ENCODE measurements at places on chromosomes 12 and 14.

DNA sequence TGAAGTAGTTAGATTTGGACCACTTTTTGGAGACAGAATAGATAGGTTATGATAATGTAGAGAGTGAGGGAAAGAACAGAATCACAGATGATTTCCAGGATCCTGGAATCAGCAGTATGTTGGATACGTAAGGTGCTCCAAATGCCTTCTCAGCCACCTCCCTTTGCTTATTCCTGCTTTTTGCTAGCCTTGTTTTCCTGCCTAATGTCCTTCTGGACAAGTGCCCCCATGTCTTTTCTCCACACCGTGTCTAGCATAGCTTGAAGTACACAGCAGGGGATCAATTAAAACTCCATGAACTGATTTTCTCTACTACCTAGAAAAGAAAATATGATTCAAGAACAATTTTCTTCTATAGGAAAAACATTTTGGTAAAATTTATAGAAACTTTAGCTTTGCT lies 144.0 kb downstream of the SYT1 start:
- no peak for DNase-seq

DNA sequence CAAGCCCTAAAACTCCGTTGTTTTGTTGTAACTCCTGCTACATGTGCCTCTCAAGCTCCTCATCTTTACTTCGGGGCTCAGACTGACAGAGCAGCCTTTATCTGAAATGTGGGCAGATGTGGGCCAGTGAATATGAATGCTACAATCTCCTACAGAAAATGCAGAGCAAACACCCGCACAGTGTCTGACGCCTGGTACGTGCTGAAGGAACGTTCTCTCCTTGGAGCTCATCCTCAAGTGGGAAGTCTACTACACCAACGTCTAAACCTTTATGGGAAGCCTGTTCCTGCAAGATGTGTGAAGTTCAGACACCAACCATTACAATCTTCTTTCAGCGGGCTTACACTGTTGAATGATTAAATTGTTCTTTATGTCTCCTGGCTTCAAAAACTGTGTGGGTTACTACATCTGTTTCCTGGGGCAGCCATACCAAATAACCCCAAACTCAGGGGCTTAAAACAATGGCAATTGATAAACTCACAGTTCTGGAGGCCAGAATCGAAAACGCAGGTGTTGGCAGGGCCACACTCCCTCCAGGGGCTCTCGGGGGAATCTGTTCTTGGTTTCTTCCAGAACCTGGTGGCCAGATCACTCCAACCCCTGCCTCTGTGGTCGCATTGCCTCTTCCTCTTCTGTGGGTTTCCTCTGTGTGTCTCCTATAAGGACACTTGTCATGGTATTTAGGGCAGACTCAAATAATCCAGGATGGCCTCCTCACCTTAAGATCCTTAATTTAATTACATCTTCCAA lies 179.7 kb upstream of the PLXNC1 start:
- no peak for DNase-seq

DNA sequence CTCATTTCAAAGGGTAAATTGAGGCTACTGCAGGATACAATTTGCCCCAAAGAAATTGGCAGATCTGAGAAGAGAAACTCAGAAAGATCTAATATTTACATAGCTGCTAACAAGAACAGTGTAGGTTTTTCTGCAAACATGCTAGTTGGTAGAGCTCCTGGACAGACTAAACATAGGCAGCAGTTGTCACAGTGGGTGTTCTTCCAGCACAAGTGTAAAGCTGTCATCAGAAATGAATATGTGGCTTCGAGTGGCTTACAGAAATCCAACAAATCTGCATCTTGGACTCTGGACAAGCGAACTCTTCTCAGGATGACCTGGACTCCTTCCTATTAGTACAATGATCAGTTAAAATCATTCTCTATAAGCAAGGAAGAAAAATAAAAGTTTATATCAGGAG lies 5.9 kb downstream of the CBX5 start:
- no peak for DNase-seq

GRCh38 chr14:102593061-102593824 lies 794 bp downstream of the RCOR1 start:
- no peak for DNase-seq

GRCh38 chr14:101732118-101732517 lies 29.4 kb upstream of the PPP2R5C start:
- DNase-seq = no peak

- DNase-seq = no peak
Observed at GRCh38 chr12:76195920-76196319, 111.4 kb upstream of the NAP1L1 start.

GRCh38 chr12:28227251-28227650 lies 37.0 kb downstream of the CCDC91 start:
- no peak for DNase-seq

- DNase-seq = no peak
Observed at GRCh38 chr12:39459027-39459434, 16.1 kb upstream of the KIF21A start.

DNA sequence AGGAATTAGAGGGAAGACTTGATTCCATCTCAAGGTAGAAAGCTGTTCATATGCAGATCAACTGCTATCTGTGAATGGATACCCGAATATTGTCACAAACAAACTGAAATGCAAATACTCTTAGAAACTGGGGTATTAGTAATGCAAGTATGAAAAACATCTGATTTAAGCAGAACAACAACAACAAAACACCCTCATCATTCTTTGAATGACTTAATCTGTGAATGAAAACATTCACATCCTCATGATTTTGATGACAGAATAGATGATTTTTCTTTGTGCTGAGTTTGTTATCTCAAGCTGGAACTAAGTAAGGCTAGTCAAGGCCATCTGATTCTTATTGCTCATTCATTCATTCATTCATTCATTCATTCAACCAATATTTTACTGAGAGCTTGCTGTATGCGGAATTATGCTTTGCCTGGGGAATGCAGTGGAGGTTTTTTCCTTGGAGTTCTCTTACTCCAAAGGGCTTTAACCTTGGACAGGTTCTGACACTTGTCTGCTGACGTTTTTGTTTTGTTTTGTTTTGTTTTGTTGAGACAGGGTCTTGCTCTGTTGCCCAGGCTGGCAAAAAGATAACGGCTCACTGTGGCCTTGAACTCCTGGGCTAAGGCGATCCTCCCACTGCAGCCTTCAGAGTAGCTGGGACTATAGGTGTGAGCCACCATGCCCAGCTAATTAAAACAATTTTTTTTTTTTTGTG lies 23.3 kb downstream of the OR10G3 start:
- no peak for DNase-seq

DNA sequence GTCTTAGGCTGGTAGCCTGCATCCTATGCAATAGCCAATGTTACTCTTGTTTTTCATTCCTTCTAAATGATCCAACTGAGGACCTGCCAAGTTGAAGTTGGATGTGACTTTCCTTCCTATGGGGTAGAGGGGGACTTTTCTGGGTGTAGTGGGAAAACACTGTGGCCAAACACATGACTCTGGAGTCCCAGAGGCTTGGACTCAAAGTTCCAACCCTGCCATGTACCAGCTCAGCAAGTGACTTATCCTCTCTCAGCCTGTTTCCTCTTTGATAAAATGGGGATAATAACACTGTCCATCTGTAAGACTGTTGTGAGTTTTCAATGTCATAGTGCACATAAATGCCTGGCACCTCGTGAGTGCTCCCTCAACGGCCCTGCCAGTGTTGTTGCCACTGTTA lies 97.0 kb downstream of the ZFP36L1 start:
- no peak for DNase-seq

DNA sequence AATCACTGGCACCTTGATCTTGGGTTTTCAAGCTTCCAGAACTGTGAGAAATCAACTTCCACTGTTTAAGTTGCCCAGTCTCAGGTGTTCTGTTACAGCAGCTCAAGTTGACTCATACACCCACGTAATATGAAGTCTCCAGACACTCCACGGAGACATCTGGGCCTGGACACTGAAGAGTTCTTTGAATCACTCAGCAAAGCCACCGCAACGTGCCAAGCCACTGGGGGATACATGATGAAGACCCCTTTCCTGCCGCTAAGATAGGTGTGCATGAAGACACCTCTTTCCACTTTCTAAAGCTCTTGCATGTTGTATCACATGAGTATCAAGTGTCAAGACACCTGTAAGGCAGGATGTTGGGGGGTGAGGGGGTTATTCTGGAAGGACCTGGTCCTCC lies 311.7 kb upstream of the RTL1 start:
- DNase-seq = no peak

DNA sequence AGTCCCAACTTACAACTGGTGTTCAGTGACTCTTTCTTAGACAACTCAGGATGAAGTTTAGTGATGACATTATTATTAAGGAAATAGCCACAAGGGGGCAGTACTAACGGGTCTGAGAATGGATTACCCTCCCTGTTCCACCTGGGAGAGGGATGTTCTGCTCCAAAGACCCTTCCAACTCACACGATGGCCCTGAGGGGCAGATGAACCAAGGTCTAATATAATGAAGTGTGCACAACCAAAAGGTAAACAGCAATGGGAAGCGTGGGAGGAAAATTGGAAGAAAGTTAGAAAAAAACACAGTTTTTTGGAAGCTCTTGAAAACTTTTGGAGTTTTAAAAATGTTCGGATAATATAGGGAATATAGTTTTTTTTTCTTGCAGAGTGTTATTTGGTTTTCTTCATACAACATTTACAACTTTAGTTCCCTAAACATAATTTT lies 24.0 kb downstream of the FGF6 start:
- DNase-seq = peak; percentile 23

GRCh38 chr12:56769868-56770267 lies 6.7 kb downstream of the HSD17B6 start:
- DNase-seq = no peak

Measured in keratinocyte (primary cell).